ENCODE measurements at places on chromosomes 7 and 10.

- no peak for DNase-seq
Observed at GRCh38 chr10:38007991-38008390, 2.5 kb upstream of the ZNF33A start.

- no peak for DNase-seq
Observed at GRCh38 chr10:62869958-62870357, 53.8 kb upstream of the EGR2 start.

- no peak for DNase-seq
Observed at GRCh38 chr10:124935946-124936345, 6.0 kb upstream of the ZRANB1 start.

DNA sequence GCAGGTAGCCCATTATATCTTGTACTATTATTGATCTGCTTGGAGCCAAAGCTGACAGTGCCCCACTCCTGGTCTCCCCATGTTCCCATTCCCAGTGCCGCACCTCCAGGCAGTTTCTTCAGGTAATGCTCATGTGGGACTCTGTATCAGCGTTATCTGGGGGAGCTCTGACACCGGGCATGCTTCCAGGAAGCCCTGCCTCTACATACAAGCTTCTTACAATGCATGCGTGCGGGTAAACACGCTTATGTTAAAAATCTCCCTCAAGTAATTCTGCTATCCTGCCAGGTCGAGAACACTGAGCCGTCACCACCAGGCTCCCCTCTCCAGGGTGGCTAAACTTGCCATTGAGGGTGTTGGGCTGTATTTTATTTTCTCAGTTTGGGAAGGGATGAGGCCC, 61.6 kb upstream of the LBX1 start:
- no peak for DNase-seq

GRCh38 chr10:21213381-21213780, 312.1 kb downstream of the SKIDA1 start:
- no peak for DNase-seq

- no peak for DNase-seq
Observed at GRCh38 chr7:55549457-55549856, 22.8 kb downstream of the VOPP1 start.

DNA sequence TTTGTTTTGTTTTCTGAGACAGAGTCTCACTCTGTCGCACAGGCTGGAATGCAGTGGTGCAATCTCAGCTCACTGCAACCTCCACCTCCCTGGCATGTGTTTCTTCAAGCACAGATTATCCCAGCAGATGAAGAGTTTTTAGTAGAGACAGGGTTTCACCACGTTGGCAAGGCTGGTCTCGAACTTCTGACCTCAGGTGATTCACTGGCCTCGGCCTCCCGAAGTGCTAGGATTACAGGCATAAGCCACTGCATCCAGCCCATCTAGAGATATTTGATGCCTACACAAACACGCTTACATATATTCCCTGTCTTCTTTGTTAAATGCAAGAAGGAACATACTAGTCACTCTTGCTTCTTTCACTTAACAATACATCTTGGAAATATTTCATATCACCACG, 5.9 kb upstream of the PTF1A start:
- DNase-seq, result no peak

GRCh38 chr7:76302347-76303201, at the start of gene HSPB1:
HSPB1 (plus strand) TSS chr7:76302673; CDS start chr7:76302713, 40 bp downstream.
- peak; percentile 59 for DNase-seq

Data from stimulated activated naive CD4-positive, alpha-beta T cell treated with Interleukin-2 at 50 U/mL for 16 hours (primary cell).